ENCODE measurements at places on chromosomes 11 and 22.

DNA sequence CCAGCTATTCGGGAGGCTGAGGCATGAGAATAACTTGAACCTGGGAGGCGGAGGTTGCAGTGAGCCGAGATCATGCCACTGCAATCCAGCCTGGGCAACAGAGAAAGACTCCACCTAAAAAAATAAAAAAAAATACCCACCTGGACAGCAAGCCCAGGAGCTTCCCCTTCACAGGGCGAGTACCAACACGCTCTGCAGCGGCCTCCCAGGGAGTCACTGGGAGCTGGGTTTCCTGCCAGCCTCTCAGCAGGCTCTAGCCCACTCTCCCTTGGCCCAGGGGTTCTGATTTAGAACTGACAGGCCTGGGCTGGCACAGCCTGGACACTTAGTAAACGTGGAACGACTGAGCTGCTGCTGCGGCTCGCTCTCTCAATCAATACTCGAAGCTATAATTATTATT lies 2.0 kb upstream of the CABP7 start:
- no peak for DNase-seq

GRCh38 chr11:122337241-122337640 lies 221.2 kb upstream of the BLID start:
- DNase-seq: no peak

DNA sequence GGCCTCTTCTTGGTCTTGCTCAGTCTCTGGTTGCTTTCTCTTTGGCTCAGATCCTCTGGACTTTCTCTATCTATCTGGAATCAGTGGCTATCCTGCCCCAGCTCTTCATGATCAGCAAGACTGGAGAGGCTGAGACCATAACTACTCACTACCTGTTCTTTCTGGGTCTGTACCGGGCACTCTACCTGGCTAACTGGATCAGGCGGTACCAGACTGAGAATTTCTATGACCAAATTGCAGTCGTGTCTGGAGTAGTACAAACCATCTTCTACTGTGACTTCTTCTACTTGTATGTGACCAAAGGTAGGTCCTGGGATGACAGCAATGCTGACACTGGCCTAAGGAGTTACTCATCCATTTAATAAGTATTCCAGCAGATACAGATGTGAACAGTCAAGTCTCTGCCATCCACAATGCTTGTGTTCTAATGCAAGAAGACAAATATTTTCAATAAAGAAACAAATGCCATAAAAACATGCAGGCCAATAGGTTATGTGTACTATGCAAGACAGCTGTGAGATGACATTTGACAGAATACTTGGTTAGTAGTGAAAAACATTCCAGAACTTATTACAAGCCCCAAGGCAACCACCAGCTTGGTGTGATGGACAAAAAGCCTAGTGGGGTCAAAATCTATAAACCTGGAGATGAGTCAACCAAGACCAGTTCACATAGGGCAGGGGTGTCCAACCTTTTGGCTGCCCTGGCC lies 13.4 kb downstream of the KDELR3 start:
- no peak for DNase-seq

DNA sequence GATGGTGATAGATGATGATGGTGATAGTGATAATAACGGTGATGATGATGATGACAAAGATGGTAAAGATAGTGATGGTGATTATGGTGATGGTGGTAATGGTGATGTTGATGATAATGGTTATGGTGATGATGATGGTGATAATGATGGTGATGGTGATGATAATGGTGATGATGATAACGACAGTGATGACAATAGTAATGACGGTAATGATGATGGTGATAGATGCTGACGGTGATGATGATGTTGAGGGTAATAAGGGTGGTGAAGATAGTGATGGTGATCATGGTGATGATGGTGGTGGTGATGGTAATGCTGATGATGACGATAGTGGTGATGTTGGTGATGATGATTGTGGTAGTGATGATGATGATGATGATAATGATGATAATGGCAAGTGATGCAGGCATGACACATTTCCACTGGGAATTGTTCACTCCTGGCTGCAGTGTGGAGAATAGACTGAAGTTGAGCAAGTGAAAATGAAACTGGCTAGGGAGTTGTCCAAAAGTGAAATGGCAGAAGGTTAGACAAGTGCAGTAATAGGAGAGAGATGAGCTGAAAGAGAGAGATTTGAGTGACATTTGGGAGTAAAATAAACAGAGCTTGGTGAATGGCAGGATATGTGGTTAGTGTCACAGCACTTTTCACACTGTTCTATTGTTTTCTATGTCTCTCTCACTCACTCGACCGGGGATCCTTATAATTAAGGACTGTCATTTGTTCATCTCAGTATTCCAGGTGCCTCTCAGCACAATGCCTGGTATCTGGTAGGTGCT lies 992.5 kb downstream of the OPCML start:
- DNase-seq: no peak

- DNase-seq: no peak
These were observed 441 bp downstream of the CASP5 start for GRCh38 chr11:105022527-105022926.

GRCh38 chr11:134034496-134035381 lies 34.1 kb upstream of the JAM3 start:
- DNase-seq: no peak

DNA sequence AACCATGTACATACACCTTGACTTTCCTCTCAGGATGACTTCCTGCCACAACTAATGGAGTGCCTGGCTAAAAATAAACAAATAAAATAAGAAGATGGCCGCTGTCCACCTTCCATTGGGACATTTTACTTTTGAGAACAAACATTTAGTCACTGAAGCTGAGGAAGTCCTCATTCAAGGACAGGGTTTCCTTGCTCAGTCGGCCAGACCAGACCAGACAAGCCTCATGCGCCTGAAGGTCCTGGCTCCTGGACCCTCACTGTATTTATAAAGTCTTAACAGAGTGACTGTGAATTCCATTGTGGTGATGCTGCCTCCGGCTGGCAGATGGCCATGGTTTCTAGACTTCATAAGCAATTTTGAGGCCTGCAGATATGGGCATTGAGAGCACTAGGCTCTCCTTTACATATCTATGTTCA lies 114.5 kb downstream of the MAML2 start:
- no peak for DNase-seq

DNA sequence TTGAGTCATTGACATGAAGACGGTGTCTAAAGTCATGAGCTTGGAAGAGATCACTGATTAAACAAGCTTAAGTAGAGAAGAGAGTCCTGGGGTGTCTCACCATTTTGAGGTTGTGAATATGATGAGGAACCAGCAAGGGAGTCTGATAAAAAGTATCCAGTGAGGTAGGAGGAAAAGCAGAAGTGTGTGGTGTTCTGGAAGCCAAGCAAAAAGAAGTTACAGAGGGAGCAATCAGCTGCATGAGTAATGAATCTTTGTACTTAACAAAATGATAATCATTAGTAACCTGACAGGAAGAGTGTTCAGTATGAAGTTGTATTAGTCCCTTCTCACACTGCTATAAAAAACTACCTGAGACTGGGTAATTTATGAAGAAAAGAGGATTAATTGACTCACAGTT lies 131.3 kb downstream of the C11orf87 start:
- no peak for DNase-seq

GRCh38 chr11:124788521-124788920 lies 11.7 kb downstream of the MSANTD2 start:
- no peak for DNase-seq

DNA sequence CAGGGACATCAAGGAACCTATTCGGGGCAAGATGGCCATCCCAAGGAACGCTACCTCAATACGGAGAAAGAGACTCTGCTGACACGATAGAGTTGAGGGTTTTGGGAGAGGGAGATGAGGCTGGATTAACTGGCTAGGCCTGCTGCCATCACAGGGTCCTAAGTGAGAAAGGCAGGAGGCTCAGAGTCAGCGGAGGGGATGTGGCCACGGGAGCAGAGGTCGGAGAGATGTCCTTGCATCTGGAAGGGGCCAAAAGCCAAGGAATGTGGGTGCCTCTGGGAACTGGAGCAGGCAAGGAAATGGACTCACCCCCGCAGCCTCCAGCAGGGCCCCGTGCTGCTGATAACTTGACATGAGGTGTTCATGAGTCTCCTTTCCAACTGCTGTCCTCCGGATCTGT lies 31.0 kb upstream of the RFPL3 start:
- DNase-seq: no peak

DNA sequence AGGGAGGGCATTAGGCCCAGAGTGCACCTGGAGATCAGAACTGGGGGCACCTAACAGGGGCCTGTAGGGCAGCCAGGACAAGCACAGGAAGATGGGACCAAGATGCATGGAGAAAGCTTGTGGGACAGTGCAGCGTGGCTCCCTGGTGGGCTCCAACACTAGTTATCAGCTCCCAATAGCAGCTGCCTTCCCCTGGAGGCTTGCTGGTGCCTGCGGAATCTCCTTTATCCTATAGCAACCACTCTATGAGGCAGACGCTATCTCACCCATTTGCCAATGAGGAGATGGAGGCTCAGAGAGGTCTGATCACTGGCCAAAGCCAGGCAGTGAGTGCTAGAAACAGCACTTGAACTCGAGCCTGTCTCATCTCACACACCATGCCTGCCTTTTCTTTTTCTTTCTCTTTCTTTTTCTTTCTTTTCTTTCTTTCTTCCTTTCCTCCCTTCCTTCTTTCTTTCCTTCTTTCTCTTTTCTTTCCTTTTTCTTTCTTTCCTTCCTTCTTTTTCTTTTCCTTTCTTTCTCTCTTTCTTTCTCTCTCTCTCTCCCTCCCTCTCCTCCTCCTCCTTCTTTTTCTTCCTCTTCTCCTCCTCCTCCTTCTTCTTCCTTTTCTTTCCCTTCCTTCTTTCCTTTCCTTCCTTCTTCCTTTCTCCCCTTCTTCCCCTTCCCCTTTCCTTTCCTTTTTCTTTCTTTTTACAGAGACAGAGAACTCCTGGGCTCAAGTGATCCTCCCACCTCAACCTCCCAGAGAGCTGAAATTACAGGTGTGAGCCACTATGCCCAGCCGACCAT lies 16.1 kb upstream of the SEC14L4 start:
- DNase-seq: no peak

- no peak for DNase-seq
These were observed 67.4 kb downstream of the FEZ1 start for GRCh38 chr11:125428486-125429173.

All from activated naive CD4-positive, alpha-beta T cell (primary cell).